GM12878 (cell line): ENCODE measurements at places on chromosomes 6 and 20. TPM values are rescaled to one million over a fixed set of nuclear protein-coding genes. Genes with fewer than 3 reads are reported as not detected.

GRCh38 chr6:14871221-14871620 is 374.6 kb upstream of the JARID2 start:
- DNase-seq = no peak

- DNase-seq = no peak
Observed at GRCh38 chr20:58094160-58094559, 134.3 kb downstream of the ANKRD60 start.

Gene COL11A2
- total RNA-seq = 0.51 and 0.53 TPM in 2 replicates

DNA sequence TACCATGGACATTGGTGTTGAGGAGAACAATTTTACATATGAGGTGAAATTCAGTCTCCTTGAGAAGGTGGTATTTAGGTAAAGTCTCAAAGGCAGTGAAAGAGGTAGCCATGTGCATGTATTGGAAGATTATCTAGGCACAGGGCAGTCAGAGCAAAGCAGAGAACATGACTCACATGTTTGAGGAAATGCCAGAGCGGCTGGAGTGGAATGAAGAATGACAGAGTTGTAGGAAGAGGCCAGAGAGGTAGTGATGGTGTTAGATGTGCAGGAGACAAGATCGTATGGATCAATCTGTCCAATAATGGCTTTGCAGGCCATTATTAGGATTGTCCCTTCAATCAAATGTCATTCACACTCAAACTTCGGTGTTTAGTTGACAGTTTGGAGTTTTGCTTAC is 449.4 kb upstream of the PTCHD4 start:
- DNase-seq = no peak

- no peak for DNase-seq
Observed at GRCh38 chr20:47568019-47568418, 66.3 kb downstream of the NCOA3 start.

DNA sequence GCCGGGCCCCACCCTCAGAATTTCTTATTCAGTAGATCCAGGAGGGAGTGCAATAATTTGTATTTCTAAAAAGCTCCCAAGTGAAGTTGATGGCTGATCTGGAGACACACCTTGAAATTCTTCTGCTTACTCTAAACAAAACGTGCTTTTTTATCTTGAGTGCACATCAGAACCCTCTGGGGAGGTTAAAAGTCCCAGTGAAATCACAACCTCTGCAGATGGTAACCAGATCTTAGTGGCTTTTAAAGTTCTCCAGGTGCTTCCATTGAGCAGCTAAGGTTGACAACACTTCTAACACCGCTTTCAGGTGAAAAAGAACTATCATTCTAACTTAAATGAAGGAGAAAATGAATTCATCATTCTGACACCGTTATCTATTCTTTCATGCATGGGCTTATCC is 45.6 kb upstream of the ESR1 start:
- DNase-seq = no peak

GRCh38 chr6:170489836-170490235 is 63.3 kb downstream of the PSMB1 start:
- no peak for DNase-seq

Gene BTN2A1
- 15.6 and 16.7 TPM in 2 replicates for total RNA-seq

DNA sequence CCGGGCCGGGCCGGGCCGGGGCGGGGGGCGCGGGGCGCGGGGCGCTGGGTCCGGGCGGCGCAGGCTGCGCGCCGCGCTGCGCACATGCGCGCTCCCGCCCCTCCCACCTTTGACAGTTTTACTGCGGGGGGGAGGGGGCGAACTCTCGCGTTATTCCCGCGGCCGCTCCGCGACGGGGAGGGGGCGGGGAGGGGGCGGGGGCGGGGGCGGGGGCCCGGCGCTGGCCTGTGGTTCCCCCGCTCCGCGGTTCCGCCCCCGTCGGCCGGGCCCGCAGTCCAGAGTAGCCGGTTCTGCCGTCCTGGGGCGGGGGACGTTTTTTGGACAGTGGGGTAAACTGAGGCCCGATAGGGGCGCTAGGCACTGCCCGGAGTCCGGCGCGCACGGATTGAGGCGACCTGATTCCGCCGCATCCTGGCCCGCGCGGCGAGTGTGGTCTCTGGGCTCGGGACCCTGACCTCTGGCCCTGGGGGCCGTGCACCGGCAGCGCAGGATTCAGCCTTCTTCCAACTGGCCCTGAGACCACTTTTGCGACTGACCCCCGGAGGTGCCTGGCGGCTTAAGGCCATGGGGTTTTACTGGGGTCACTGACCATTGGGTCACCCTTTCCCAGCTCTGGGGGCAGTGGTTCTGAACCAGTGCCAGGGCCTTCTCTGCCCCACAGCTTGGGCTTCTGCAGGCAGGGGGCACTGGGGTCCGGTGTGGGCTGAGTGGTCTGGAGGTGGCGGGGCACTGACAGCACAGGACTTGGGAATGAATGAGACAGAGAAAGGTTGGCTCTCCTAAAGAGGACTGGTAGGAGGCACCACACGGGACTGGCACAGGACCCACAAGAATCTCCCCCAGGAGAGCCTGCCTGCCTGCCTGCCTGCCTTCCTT is at the start of gene ZNF512B:
TSS of gene ZNF512B (minus strand) at position 93 of the 876 bp plus-strand sequence. CDS start 1,980 bp downstream, outside the sequence.
- DNase-seq = no peak

- no peak for DNase-seq
Observed at GRCh38 chr6:125444006-125444923, 142.5 kb upstream of the HDDC2 start.

GRCh38 chr6:134544737-134545136 is 226.8 kb upstream of the SGK1 start:
- DNase-seq = no peak

GRCh38 chr6:89986650-89987074 is 92.4 kb downstream of the GJA10 start:
- DNase-seq = no peak

DNA sequence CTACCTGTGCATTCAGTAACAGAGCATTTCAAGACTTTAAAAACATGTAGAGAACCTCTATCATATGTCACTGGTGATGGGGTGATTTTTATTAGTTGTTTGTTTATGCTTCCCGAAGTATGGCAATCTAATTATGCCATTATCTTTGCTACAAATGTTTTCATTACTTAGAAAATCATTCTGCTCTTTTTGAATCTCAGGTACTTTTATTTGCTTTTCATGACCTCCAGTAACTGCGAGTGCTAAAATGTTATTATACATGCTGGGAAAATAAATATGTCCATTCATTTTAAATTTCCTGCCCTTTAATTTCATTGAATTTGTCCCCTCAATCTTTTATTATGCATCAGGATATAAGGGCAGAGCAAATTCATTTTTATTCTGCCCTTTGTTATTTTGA is 515.7 kb downstream of the NKAIN2 start:
- no peak for DNase-seq

DNA sequence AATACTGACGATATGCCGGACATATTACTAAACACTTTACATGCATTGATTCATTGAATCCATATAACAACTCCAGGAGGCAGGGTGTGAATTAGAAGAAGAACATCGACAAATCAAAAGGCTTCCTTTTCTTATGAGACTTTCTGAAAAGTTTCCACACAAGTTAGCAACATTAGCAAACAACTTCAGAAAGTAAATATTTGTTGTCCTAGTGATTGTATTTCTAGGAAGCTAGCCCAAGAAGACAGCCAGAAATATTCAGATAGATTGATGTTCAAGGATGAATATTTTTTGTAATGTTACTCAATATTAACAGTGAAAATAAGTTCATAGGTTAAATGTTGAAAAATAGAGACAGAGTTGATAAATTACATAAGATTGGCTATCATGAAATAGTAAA is 120.6 kb downstream of the GFRAL start:
- DNase-seq = no peak

DNA sequence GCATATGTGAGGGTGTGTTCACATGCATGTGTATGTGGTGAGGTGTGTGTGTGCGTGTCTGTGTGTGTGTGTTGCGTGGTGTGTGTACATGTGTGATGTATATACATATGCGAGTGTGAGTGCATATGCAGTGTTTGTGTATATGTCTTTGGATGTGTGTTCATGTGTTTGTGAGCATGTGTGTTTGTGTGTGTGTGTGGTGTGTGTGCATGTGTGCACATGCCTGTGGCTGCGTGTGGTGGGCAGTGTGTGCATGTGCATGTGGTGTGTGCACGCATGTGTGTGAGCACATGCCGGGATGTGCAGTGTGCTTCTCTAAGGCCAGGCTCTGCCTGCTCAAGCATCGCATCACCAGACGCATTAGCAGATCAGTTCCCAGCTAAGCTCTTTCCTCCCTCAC is 5.7 kb downstream of the THBS2 start:
- DNase-seq = no peak

DNA sequence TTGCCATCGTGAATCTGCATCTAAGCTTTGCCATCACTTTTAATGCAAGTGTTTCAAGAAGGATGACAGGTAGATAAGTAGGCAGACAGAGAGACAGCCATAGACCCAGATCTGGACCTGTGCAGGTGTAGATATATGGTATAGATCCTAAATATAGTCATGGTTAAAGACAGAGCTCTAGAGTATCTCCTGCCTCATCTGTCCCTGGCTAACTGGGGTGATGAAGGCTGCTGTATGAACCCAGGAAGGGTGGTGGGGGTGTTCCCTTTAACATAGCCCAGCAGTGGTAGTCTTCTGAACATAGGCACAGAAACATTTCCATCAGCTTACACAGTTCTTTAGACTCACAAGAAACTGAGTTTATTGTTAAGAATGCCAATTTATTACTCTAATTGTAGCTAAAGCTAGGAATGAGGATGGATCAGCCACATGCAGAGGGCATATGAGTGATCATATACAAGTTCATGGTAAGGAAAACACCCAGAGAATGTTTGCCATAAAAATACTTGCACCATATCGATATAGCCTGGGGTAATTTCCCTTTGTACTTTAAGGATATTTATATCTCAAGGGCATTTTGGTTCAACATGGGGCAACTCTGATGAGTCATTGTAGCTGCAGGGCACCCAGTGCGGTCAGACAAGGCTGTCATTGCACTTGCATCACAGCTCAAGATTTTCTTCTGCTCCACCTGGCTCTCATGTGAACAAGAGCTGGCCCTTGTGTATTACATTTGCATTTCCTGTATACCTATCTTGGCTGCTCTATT is 587.2 kb downstream of the EPM2A start:
- DNase-seq = peak; percentile 1

GRCh38 chr6:135496800-135497411 is 634 bp downstream of the AHI1 start:
- no peak for DNase-seq

DNA sequence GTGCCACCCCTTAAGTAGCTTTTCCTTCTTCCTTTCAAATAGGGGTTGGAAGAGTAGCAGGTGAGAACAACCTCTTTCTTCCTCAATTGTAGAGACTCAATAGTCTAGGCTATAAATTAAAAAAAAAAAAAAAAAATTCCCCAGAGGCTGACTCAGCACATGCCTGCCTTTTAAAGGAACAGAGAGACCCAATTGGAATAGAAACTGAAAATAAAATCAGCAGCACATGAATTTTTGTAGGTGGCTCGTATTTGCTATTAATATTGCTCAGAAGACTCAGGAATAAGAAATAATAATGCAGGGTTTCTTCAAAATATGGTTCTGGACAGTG is 19.3 kb downstream of the TOP1 start:
- DNase-seq = no peak

- no peak for DNase-seq
Observed at GRCh38 chr6:28407401-28407800, 7.9 kb upstream of the ZSCAN12 start.

DNA sequence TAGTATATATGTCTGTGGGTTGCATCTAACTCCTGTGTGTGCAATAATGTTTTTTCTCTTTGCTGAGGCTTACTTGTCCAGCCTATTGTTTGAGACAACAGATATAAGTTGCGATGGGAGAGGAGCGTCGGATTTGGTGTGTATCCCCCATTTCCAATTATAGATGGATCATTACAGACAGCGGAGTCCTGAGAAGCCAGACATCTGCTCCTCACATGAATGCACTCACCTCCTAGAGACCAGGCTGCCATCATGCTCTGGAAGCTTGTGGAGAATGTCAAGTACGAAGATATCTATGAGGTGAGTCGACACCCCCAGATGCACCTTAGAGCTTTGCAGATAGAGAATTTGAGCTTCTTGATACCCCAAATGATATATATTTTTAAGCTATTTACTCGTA is at the start of gene TFAP2B:
TSS of gene TFAP2B (plus strand) at position 199 of the 400 bp plus-strand sequence. CDS start at position 220, 21 bp downstream.
- DNase-seq = no peak

Gene BCAS1
- 0.56 TPM in 2 replicates for total RNA-seq

Gene AVP
- not detected in 2 replicates for total RNA-seq

DNA sequence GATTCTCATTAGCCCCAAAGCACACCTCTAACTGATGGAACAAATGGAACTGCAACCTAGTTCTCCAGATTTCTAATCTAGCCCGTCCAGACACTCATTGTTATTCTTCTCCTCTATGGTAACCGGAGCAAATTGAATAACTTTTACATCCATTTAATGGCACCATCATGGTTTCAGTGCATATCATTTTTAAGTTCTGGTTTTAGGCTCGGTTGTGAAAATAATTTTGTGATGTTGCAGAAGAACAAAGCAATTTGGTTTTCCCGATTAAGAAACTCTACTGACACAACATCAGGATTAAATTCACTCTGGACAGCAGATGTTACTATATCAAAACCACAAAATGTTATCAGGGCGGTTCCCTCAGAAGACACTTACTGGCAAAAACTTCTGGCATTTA is 42.5 kb upstream of the HBS1L start:
- DNase-seq = no peak

- no peak for DNase-seq
Observed at GRCh38 chr6:159815410-159815809, 15.3 kb downstream of the PNLDC1 start.
